Upper lobe of right lung (tissue), 1 donor: ENCODE measurements at places on chromosomes 1 and 21. TPM values are rescaled to one million over a fixed set of nuclear protein-coding genes. Genes with fewer than 3 reads are reported as not detected.

The VHLL gene
- not detected for total RNA-seq

GRCh38 chr1:61047061-61047460, 35.3 kb upstream of the NFIA start:
- peaks cover 4% of the 10 kb centered on the region for H3K4me1 ChIP-seq
- H3K36me3 ChIP-seq = no peaks in the 10 kb centered on the region
- H3K4me3 ChIP-seq = no peak overlapping the region
- no peaks in the 10 kb centered on the region for H3K27me3 ChIP-seq

DNA sequence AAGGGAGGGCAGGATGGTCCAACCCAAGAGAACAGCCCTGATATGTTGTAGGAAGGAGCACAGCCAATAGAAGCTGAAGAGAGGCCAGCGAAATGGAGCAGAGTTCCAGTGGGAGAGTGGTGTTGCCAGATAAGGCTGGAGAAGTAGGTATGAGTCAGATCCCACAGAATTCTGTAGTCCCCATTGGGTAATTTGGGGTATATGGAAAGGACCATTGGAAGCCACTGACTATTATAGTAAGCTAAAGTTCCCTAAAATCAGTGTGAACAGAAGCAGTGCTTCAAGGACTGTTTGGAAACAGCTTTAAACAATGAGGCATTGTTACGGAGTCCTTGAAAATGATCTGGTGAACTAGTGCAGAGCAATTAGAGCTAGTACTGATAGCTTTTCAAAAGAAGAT, 63.0 kb downstream of the DISP1 start:
- no peaks in the 10 kb centered on the region for H3K27me3 ChIP-seq
- H3K27ac ChIP-seq = no peak overlapping the region
- H3K4me1 ChIP-seq = no peaks in the 10 kb centered on the region
- no peak for DNase-seq

GRCh38 chr1:203663294-203663693, 36.7 kb downstream of the ATP2B4 start:
- DNase-seq = no peak
- H3K36me3 ChIP-seq = no peaks in the 10 kb centered on the region
- H3K4me1 ChIP-seq = peaks cover 46% of the 10 kb centered on the region
- H3K4me3 ChIP-seq = no peak overlapping the region
- H3K27me3 ChIP-seq = no peaks in the 10 kb centered on the region
- no peak overlapping the region for H3K27ac ChIP-seq

GRCh38 chr21:40386294-40386911, 460.6 kb downstream of the DSCAM start:
- H3K27me3 ChIP-seq = no peaks in the 10 kb centered on the region
- DNase-seq = peak; percentile 81
- no peak overlapping the region for H3K4me3 ChIP-seq
- no peaks in the 10 kb centered on the region for H3K36me3 ChIP-seq

The FOXO6 gene
- 0.43 TPM for total RNA-seq

GRCh38 chr1:218507355-218508002, 162.3 kb downstream of the TGFB2 start:
- H3K27me3 ChIP-seq = no peaks in the 10 kb centered on the region
- H3K4me1 ChIP-seq = no peaks in the 10 kb centered on the region
- H3K36me3 ChIP-seq = no peaks in the 10 kb centered on the region
- H3K4me3 ChIP-seq = no peak overlapping the region
- DNase-seq = no peak
- no peak overlapping the region for H3K27ac ChIP-seq

- H3K4me1 ChIP-seq = no peaks in the 10 kb centered on the region
- no peaks in the 10 kb centered on the region for H3K27me3 ChIP-seq
- H3K27ac ChIP-seq = no peak overlapping the region
- no peaks in the 10 kb centered on the region for H3K36me3 ChIP-seq
Observed at GRCh38 chr1:87615901-87616300, 287.2 kb downstream of the LMO4 start.

- H3K27me3 ChIP-seq = no peaks in the 10 kb centered on the region
- no peak for DNase-seq
- H3K36me3 ChIP-seq = no peaks in the 10 kb centered on the region
- H3K4me1 ChIP-seq = no peaks in the 10 kb centered on the region
Observed at GRCh38 chr21:25501462-25501861, 105.8 kb downstream of the MRPL39 start.

The PHACTR4 gene
- 43.2 TPM for total RNA-seq

DNA sequence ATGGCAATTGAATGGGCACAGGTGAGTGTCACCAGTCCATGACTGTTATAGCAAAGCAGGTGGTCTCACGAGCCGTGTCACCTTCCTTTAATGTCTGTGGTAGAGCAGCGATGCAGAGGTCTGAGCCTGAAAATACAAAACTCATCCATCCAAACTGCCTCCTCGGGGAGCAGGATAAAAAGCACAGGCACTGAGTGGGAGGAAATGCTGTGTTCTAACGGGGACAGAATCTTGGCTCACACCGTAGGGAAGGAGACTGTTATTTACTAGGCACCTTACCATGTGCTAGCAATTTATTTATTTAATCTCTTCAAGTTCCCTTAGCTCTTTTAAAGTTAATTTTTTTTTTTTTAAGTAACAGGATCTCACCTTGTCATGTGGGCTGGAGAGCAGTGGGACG, 1.2 kb downstream of the ASCL5 start:
- H3K27me3 ChIP-seq = no peaks in the 10 kb centered on the region
- no peak for DNase-seq
- no peak overlapping the region for H3K27ac ChIP-seq
- no peaks in the 10 kb centered on the region for H3K4me1 ChIP-seq
- H3K4me3 ChIP-seq = no peak overlapping the region
